Amniotic epithelial cell (primary cell): ENCODE measurements at places on chromosomes 5 and 9.

DNA sequence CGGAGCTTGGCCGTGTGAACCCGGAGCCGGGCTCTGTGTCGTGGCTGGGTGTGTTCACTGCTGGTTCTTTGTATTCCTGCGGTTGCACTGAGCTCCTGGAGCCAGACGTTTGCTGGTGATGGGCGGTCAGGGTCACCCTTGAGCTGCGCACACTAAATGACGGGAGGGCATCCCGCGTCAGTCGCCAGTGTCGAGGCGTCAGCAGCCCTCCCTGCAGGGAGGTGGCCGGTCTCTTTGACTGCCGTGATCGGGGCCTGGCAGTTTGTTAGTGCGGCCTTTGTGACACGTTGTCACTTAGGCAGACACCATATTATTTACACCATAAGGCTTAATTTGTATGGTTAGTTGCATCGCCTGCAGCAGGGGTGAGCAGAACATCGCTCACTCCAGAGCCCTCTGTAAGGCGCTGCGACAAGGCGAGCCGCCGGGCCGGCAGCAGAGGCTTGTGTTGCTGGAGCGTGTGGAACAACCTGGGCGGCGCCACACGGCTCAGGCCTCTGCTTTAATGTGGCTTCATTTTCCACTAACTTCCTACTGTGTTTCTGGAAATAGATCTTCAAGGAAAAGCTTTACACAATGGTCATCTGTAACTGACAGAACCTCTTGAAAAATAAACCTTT lies 8.3 kb downstream of the NDUFS6 start:
- no peak for DNase-seq

- no peak for DNase-seq
Observed at GRCh38 chr5:116521173-116521872, 53.3 kb downstream of the SEMA6A start.

GRCh38 chr5:56588131-56588487 lies 227.2 kb upstream of the MAP3K1 start:
- DNase-seq = no peak

- DNase-seq = no peak
Observed at GRCh38 chr5:135131801-135132680, 98.0 kb upstream of the PITX1 start.

- DNase-seq = no peak
Observed at GRCh38 chr5:157597277-157597676, 21.7 kb upstream of the ADAM19 start.

GRCh38 chr5:152994033-152994680 lies 496.3 kb upstream of the GRIA1 start:
- no peak for DNase-seq

- peak; percentile 13 for DNase-seq
Observed at GRCh38 chr9:90141723-90142122, 500.9 kb downstream of the DIRAS2 start.

DNA sequence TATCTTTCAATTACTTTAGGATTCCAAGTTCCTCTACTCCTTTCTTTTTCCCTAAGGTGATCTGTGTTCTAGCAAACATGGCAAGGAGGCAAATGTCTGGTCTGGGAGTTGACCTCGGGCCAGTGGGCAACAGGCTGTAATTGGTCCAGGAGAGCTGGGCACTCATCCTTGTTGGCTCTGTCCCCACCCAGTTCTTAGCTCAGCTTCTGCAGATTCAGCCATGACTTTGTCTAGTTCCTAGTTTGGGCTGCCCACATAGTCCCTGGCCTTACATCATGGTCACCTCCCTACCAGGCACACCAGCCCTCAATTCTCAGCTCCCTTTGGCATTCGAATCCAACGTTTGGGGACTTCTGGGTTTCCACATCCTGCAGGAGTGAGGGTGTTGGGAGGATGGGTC lies 92.1 kb upstream of the DAP start:
- DNase-seq = no peak

DNA sequence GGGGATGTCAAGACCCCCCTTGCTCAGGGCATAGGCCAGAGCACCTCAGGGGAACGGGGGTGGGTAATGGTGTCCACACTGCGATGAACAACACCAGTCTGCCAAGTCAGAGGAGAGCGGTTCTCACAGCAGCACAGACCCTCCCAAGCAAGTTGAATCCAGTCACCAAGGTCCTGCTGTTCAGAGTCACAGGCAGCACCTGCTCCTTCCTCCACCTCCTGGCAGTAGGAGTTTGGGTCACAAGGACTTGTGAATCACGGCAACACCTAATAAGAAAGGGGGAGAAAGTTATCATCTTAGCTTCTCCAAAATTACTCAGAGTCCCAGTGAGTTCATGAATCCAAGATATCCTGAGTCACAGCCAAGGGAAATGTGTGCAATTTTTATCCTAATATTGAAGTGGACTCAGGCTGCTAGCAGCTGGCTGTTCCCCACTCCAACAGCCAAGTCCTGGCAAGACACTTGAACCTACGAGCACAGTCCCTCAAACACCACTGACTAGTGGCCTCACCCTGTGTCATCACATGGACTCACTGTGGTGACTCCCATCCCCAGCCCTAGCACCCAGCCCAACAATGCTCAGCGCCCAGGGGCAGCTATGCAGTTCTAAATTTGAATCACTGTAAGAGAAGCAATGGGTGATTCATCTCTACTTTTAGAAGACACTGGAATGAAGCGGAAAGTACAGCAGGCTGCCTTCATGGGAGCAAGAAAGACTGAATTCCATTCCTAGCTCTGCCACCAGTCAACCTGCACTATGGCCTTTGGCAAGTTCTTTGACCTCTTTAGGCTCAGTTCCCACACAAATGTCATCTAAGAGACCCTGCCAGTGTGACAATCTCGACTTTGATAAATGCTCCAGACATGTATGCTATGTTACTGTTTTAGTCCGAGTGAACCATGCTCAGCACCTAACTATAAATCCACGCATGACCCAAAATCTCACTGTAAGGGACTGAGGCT lies 113.7 kb downstream of the KLHL3 start:
- peak; percentile 25 for DNase-seq

DNA sequence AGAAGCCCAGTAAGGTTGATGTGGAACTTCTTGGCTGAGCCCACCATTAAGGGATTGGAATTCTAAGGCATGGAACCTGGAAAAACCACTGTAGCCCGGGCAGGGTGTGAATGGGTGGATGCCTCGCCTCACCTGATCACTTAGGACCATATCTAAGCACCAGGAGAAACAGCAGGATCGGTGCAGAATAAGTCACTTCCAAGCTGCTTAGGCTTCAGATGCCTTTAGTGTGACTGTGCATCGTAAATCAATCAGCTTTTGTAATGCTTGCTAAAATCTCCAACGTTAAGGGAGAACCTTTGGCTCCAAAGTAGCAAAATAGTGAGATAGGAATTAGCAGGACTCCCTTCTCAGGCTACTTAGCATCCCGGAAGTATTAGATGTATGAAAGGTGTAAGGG lies 103.9 kb upstream of the MEGF10 start:
- DNase-seq = peak; percentile 21

GRCh38 chr5:8829323-8830029 lies 716.4 kb downstream of the SEMA5A start:
- DNase-seq = peak; percentile 100

GRCh38 chr9:97954550-97954989 lies 16.6 kb upstream of the HEMGN start:
- peak; percentile 7 for DNase-seq

- DNase-seq = peak; percentile 95
Observed at GRCh38 chr5:17355586-17356346, 138.3 kb downstream of the BASP1 start.

- no peak for DNase-seq
Observed at GRCh38 chr9:88184976-88185375, 46.7 kb upstream of the SPATA31C2 start.

DNA sequence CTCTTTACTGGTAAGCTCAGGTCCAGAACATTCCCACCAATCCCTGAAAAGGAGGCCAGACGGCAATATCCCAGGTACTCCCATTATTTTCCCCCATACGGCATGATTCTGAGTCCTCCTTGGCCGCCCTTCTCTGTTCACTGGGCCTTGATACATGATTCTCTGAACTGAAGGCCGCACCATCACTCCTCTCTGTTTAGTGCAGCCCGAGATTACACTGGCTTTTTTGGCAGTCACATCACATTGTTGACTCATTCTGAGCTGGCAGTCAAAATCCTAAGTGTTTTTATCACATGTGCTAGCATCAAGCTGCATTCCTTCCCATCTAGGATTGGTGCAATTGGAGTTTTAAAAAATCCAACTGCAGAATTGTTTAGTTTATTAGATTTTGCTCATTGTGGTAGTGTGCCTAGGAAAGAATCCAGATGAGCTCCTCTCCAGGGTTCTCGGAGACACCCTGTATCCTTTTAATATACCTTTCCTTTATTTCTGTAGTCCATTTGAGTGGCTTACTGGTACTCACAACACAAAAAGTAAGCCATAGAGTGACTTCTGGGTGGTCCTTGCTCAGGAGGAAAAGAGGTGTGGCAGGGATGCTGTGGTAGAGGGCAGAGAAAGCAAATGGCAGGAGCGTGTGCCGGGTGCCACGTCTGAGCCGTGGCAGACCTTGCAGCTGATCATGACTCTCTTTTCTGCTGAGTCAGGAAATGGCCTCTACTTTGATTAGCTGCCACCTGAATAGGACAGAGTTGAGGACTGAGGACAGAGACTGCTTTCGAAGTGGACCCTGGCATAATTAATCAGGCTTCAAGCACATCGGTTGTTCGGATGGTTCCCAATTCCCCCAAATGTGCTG lies 121.1 kb upstream of the IL12B start:
- DNase-seq = peak; percentile 97

DNA sequence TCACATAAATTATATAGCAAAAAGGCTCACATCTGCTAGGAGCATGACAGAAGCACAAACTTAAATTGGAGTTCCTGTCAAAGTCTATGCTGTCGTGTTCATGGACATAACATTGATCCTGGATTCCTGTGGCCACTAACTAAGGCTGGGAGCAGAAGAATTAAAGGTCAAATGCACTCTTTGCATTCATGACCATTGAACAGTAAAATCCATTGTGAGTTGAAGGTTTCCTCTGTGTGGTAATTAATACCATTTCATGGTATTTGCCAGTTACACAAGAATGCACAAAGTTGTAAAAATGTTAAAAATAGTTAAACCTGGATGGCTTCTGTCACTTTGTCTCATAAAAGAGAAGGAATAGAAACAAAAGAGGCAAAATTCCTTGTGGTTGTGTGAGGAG lies 242.6 kb downstream of the NPR3 start:
- DNase-seq = no peak

DNA sequence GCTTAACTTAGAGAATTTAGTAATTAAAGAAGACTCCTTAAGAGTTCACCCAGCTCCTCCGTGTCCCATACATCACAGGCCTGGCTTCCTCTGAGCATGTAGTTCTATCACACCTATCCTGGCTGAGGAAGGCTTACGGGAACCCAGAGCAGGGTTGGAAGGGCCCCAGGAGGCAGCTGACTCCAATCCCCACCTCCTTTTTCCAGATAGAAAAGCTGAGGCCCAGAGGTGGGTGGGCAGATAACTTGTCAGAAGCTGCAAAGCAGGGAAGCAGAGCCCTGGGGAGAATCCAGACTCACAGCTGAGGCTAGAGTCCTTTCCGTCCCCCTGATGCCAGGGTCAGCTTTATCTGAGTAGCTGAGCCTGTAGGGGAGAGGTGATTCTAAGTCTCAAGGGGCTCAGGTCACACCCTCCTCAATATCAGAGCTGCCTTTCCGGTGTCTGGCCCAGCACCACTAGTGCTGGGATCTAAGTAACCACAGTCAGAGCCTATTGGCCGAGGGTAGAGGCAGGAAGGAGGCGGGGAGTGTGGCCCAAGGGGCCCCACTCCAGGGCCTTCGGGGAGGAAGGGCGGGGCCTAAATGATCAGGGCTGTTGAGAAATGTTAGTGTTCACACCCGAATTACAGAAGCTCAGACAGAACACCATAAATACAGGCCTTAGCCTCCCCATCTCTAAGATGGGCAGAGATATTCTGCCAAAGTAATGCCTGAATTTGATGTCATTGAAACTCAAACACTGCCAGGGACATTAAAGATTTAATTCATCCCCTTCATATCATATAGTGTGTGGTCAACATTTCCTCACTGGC lies 9.9 kb downstream of the CCDC69 start:
- peak; percentile 92 for DNase-seq

DNA sequence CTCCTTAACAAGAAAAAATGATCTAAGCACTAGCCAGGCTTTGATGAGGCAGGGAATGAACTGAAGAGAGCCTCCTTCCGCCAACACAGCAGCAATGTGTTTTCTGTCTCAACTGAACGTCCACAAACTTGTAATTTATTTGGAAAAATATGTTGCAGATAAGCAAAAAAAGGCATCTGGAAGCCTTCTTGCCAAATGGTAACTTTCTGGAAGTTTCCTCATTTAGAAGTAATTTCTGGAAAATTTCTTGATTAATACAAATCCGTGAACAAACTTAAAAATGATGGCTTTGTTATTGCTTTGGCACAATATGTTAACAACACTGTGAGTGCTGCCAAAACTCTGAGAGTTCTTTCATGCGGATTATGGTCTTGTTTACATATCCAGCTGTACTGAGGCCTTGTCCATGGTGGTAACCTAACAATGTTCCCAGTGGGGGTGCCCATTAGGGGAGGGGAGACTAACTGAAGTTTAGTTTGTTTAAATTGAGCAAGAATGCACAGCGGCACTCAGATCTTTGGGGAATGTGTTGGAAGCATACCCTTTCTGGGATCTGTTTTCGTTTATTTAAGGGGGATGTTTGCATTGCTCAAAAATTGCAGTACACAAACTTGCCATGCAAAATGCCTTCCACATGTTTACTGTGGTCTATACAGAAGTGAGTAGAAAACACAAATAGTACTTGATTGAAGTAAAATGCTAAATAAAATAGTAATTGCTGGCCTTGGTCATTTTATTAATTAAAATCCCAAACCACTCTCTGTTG lies 334.7 kb downstream of the NR2F1-AS1 start:
- DNase-seq = peak; percentile 83

DNA sequence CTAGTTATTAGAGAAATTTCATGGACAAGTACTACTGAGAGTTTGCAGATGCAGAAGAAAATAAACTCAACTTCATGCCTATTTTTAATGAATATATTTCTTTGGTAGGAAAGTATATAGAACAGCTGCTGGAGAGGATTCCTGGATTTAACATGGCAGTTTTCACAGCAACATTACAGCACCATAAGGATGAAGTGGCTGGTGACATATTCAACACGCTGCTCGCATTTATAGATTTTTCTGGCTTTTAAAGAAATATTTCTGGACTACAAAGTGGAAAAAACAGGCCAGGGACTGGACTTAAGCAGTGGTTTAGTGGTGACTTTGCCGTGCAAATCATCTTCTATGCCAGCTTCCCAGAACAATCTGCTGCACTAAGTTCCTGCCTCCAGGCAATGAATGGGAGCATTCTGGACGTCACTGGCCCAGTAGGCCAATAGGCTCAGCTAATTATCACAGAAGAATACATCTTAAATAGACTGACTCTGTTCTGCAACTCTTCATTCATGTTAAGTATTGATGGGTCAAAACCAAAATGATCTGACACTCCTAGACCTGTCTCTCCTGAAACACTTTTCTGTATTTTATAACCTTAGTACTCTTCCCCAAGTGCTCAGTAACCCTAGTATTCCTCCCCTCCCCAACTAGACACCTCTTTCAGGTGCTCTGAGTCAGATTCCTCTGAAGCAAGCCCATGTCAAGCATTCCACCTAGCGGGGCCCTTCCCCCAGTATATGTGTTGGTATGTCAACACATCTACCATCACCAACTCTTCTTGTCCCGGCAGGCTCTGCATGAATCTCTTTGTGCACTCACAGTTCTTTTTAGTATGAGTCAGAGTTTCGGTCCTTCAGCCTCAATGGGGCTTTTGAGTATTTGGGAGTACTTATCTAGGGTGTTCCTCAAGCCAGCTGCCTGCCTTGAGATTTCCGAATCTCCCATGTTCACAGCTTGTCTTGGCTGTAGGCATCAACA lies 625.5 kb downstream of the CHSY3 start:
- DNase-seq = no peak
